ENCODE measurements at places on chromosomes 11 and 22.

- DNase-seq, result no peak
These were observed 20.5 kb upstream of the AMOTL1 start for GRCh38 chr11:94747601-94748041.

DNA sequence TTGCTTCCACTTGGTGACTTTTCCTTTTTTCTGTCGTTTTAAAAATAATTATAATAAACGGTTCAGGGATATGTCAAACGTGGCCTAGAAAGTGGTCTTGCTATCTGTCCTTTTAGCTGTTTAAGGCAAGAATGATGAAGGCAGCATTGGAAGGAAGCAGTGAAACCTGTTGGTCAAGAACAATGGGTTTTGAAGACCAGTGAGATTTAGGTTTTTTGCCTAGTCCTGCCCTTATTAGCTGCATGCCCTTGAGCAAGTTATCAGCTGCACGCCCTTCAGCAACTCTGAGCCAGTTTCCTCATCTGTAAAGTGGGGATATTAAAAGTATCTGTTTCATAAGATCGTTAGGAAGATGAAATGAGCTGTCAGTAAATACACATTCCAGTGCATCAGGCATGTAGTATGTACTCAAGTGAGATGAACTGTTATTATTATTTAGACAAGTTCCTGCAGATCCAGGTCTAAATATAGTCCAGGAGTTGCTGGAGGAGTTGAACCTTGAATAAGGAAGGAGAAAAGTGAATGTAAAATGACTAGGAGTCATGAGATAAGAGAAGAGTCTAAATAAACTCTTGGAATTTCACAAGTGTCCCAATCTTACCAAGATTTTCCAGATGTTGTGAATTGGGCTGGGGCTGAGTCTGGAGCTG lies 90.8 kb upstream of the HSD17B12 start:
- no peak for DNase-seq

GRCh38 chr11:36155124-36155561 lies 134.1 kb downstream of the COMMD9 start:
- DNase-seq, result no peak

DNA sequence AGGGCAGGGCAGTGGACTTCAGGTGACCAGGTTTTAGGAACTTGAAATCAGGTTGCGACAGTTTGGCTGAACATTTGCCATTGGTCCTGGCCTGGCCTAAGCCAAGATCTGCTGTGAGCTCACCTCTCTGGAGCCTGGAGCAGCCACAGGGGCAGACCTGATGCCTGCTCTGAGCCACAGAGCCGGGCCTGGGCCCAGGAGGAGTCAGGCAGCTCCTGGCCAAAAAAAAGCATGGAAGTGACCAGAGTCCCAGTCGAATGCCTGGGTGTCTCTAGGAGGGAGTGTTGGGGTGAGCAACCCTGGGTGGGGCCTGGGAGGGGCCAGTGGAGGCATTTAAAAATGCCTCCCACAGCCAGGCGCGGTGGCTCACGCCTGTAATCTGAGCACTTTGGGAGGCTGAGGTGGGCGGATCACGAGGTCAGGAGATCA lies 6.0 kb upstream of the OMP start:
- DNase-seq, result no peak

GRCh38 chr11:36465449-36466163 lies 44.5 kb downstream of the TRAF6 start:
- no peak for DNase-seq

DNA sequence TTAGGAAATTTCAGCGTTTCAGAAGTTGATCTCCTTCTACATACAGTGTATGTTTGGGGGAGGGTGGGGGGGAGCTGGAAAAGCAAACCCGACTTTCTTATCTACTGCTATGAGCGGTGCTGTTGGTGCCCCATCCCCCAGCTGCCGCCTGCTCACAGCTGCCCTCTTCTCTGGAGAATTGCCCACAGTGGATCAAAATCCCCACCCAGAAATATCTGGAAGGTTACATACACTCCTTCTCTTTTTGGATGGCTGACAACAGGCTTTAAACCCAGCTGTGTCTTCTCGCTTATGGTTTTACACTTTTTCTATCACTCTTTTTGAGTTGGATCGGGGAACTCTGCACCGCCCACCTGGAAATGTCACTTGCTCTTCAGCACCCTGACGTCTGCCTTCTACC lies 56.4 kb downstream of the DHCR7 start:
- DNase-seq, result no peak

- no peak for DNase-seq
These were observed 769 bp downstream of the MAFF start for GRCh38 chr22:38202437-38203089.

GRCh38 chr22:20095521-20095920 lies 15.5 kb downstream of the DGCR8 start:
- no peak for DNase-seq

DNA sequence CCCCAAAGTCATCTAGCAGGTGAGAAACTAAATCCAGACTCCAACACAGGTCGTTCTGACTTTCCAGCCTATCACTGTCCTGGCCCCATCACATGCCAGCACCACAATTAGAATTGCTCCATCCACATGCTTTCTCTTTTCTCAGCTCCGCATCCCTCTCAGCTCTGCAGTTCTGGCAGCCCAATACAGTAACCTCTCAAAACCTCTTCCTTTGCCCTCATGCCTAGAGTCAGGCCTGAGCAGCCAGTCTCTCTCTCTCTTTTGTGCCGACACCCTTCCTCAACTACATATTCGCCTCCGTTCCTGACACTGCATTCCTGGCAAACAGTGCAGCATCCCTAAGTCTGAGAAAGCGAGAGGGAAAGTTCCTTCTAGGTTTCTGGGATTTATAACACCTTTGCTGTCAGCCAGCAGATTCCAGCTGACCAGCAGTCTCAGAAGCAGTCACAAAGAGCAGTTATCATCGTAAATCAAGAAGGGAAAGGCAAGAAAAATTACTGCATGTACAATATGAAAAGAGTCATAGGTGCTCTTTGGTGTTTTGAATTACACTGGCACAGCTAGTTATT lies 258.0 kb downstream of the FAT3 start:
- DNase-seq, result no peak

- no peak for DNase-seq
These were observed 13.4 kb upstream of the P2RY2 start for GRCh38 chr11:73204711-73205121.

DNA sequence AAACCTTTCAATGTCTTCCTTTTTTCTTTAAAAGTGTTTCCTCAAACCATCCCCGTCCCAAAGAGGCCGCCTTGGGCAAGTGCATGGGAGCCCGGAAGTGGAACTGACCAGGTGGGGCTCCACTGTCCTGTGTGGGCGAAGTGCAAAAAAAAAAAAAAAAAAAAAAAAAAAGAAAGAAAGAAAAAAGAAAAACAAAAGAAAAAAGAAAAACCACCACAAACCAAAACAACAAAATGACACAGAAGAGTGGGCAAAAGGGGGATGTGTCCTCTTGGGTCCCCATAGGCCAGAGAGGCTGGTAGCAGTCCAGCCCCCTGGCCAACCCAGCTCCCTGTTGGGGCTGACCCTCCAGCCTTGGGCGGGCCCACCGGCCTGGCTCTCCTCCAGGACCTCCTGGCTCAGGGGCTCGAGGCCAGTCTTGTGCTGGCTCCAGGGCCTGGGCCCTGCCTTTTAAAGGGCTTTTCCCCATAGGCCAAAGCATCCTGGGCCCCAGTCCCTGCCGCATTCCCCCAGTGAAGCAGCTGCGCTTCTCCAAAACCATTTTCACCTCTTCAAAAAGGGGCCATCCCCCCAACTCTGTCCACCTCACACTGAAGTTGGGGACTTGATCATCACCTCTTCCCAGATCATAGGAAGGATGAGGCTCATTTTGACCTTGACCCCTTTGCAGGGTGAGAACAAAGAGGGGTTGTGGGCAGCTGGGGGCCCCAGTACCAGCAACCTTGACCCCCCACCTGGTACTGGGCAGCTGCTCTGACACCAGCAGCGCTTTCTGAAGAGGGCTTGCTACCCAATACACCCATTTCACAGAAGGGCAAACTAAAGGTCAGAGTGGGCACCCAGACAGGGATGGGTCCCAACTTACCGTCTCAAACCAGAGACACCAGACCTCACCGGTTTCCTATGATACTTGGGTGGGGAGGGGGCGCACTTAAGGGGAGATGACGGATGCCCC lies 9.4 kb downstream of the CBX6 start:
- no peak for DNase-seq

GRCh38 chr22:17741866-17742526 lies 32.3 kb downstream of the BID start:
- DNase-seq, result no peak

DNA sequence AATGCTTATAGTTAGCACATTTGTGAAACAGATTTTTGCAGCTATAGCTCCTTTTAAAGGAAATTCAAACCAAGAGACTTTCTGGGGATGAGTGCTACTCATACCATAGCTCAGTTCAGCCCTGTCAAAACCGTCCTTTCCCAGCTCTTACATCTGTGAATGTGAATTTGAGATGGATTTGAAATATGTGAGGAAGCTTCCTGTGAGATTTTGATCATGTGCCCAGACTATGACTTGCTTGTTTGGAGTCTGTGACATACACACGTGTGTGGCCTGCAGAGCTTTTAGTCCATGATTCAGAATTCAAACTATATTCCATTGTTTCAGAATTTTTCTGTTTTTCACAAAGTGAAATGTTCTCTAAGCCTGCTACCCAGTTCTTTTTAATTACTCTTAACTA lies 4.4 kb upstream of the MMP1 start:
- DNase-seq, result no peak

DNA sequence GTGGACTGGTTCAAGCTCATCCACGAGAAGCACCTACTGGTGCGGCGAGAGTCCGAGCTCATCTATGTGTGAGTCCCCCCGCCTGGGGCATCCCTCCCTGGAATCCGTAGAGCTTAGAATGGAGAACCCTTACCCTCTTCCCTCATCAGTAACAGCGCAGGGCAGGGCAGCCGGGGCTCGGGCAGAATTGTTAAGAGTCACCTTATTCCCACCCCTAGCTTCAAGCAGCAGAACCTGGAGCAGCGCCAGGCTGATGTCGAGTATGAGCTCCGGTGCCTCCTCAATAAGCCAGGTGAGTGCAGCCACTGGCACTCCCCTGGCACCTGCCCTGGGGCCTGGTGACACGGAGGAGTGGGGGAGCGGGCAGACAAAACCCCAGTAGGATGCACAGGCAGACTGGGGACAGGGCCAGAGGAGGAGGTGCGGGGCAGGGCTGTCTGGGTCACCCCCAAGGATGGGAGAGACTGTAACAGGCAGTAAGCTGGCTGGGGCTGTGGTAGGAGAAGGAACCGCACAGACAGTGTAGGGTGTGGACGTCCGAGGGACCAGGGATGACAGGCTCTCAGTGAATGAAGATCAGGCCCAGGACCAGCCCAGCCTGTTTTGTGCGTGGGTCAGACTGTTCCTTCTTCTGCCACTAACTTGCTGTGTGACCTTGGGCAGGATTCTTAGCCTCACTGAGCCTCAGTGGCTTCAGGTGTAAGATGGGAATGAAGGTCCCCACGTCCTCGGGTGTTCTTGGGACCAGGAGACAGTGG lies 20.4 kb downstream of the C22orf23 start:
- no peak for DNase-seq

DNA sequence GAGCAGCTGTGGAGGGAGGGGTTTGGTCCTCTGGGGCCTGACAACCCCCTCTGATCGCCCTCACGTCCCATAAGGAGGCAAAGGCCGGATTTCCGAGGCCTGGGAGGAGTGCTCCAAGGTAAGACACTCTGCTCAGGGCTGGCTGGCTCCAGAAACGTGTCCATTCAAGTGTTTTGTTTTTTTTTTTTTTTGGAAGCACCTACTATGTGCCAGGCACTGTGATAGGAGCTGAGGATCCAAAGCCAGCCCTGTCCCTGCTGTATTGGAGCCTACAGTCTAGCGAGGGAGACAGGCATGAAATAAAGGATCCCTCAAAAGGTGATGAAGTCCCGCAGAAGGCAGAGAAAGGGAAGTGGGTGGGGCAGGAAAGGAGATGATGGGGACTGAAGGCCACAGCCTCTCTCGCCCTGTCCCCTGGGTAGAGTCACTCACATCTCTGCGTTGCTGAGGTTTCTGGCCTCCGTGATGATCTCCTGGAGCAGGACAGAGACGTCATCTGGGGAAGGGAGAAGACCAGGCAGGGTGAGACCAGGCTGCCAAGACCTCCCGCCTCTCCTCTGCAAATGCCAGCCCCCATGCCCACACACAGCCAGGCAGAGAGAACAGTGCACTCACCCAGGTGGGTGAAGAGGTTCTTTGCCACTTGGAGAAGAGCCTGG lies 89.2 kb downstream of the PDE2A start:
- DNase-seq, result no peak

GRCh38 chr11:45665933-45666647 lies 668 bp upstream of the CHST1 start:
- DNase-seq, result no peak

DNA sequence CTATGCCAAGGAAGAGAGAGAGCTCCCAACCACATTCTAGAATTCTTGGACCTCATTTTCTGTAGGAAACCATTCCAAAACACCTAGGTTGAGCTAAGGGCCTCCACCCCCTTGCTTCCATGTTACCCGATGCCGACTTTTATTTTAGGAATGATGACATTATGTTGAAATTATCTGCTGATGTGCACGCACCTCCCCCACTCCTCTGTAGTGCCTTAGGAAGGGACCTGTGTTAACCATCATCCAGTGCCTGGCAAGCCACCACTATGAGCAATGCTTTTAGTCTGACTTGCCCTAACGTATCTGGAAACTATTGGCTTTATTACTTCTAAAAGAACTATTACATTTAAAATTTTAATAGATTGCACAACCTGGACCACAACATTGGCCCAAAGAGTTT lies 42.1 kb downstream of the NCAPD3 start:
- no peak for DNase-seq

DNA sequence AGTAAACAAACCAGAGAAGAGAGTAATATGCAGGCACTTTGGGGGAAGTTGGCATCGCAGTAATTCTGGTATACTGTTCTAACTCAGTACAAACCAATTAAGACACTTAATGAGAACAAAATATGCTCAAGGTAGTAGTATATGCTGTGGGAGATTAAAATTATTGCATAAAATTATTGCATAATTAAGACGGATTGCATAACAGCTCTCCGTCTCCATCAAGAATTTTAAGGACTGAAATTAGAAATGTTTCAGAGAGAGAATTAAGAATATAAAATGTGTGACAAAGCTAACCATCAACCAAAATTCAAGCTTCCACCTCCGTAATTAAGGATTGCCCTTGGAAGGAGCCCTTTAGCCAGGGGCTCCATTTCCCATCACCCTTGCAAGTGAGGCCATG lies 428.5 kb downstream of the ETS1 start:
- DNase-seq, result no peak

GRCh38 chr11:8206251-8207079 lies 37.6 kb upstream of the RIC3 start:
- no peak for DNase-seq

DNA sequence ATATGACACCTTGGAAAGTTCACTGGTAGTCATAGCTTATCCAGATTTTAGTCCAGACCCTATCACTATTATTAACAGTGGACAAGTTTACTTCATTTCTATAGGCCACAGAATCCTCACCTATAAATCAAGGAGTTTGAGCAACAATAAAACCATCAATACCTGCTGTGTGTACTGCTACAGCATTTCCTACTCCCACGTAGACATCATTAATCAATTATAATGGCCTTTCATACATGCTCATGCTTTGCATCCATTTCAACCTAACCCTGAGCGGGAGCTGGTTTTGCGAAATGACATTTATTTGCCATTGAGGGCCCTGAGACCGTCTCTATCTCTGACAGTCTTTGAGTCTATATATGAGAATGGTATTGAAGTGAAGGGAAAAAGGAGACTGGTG lies 312.3 kb downstream of the FAT3 start:
- no peak for DNase-seq

GRCh38 chr11:71580057-71581003 lies 2.3 kb downstream of the KRTAP5-11 start:
- DNase-seq, result peak; percentile 22

All from NCI-H187 treated with DMSO at 0.1 percent for 48 hours (cell line).